Gastrocnemius medialis (tissue), 4 donors: ENCODE measurements at places on chromosomes 11 and 22. TPM values are rescaled to one million over a fixed set of nuclear protein-coding genes. Genes with fewer than 3 reads are reported as not detected.

TRIM29 gene
- not detected for total RNA-seq

DNA sequence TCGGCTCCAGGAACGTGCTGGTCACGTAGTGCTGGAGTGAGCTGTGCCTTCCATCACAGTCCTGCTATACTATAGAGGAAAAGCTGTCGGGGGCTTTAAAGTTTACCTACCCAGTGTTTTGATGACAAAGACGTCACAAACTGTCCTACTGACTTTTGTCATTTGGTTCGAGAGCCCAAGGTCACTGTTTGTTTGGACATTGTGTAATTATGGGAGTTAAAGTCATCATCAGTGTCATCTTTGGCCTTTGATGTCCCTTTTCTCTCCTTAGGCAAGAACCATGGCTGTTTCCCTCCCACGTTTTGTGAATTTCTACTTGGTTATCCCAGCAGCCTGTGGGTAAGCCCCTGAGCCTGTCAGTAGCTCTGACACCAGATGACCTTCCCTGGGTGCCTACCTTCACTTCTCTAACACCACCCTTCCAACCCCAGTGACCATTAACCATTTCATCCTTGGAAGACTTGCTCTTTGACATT, 59.3 kb downstream of the SLC1A2 start:
- no peak for DNase-seq
- H3K4me3 ChIP-seq, result no peak overlapping the region
- no peaks in the 10 kb centered on the region for H3K36me3 ChIP-seq
- peak overlapping the region; percentile 51 for H3K27ac ChIP-seq
- H3K4me1 ChIP-seq, result peaks cover 30% of the 10 kb centered on the region

- DNase-seq, result no peak
- H3K27me3 ChIP-seq, result no peaks in the 10 kb centered on the region
- H3K4me1 ChIP-seq, result peaks cover 29% of the 10 kb centered on the region
- no peaks in the 10 kb centered on the region for H3K36me3 ChIP-seq
Observed at GRCh38 chr22:40533712-40534378, 102.7 kb downstream of the MRTFA start.

MMP8 gene
- total RNA-seq, result 0.24 TPM

KCNE3 gene
- 0.85 TPM for total RNA-seq

CHRDL2 gene
- not detected for total RNA-seq

CATSPER1 gene
- not detected for total RNA-seq

- DNase-seq, result no peak
- peak overlapping the region; percentile 72 for H3K4me3 ChIP-seq
- no peaks in the 10 kb centered on the region for H3K27me3 ChIP-seq
Observed at GRCh38 chr11:75582895-75583717, 21.1 kb downstream of the SERPINH1 start.

- no peaks in the 10 kb centered on the region for H3K4me1 ChIP-seq
- no peak overlapping the region for H3K27ac ChIP-seq
- DNase-seq, result peak; percentile 35
- H3K27me3 ChIP-seq, result no peaks in the 10 kb centered on the region
- no peaks in the 10 kb centered on the region for H3K36me3 ChIP-seq
Observed at GRCh38 chr22:27488456-27489177, 312.9 kb downstream of the MN1 start.

- no peaks in the 10 kb centered on the region for H3K36me3 ChIP-seq
- no peaks in the 10 kb centered on the region for H3K27me3 ChIP-seq
- H3K27ac ChIP-seq, result no peak overlapping the region
- DNase-seq, result no peak
- H3K4me3 ChIP-seq, result peak overlapping the region; percentile 67
Observed at GRCh38 chr11:107591378-107592230, 657 bp downstream of the ELMOD1 start.

PTPN5 gene
- 0.15 TPM for total RNA-seq

GRCh38 chr22:24965822-24966626, 13.5 kb downstream of the KIAA1671 start:
- no peak overlapping the region for H3K4me3 ChIP-seq
- H3K27ac ChIP-seq, result peak overlapping the region; percentile 78

- no peaks in the 10 kb centered on the region for H3K27me3 ChIP-seq
- no peak for DNase-seq
- no peaks in the 10 kb centered on the region for H3K36me3 ChIP-seq
- H3K27ac ChIP-seq, result no peak overlapping the region
- H3K4me1 ChIP-seq, result peaks cover 6% of the 10 kb centered on the region
- H3K4me3 ChIP-seq, result no peak overlapping the region
Observed at GRCh38 chr11:33063326-33063881, 24.0 kb downstream of the TCP11L1 start.

GRIK4 gene
- total RNA-seq, result not detected

DNA sequence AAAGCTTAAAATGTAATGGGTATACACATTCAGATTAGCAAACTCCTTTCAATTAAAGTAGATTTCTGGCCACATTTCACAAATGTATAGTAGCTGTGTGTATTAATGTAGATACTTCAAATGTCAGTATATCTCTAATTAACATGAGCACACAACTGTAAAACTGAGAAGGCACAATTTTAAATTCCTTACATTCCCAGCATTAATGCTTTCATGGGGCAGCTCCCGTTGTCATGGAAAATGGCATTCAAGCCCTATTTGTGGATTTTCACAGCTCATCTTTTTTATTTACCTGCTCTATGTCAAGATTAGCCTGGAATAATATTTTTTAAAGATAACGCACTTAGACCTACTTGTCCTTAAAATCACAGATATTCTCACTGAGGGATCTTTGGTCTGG, 113.6 kb upstream of the SOX6 start:
- H3K27ac ChIP-seq, result peak overlapping the region; percentile 62
- no peaks in the 10 kb centered on the region for H3K36me3 ChIP-seq
- H3K4me3 ChIP-seq, result no peak overlapping the region
- H3K27me3 ChIP-seq, result no peaks in the 10 kb centered on the region
- DNase-seq, result no peak

IL10RA gene
- total RNA-seq, result 2.1 TPM

FAM111A gene
- 2.0 TPM for total RNA-seq

GRCh38 chr11:36703055-36703404, 105.0 kb upstream of the RAG2 start:
- H3K36me3 ChIP-seq, result no peaks in the 10 kb centered on the region
- no peak for DNase-seq
- H3K4me3 ChIP-seq, result no peak overlapping the region
- no peaks in the 10 kb centered on the region for H3K27me3 ChIP-seq
- no peaks in the 10 kb centered on the region for H3K4me1 ChIP-seq

- DNase-seq, result no peak
- H3K27me3 ChIP-seq, result peaks cover 28% of the 10 kb centered on the region
- no peaks in the 10 kb centered on the region for H3K4me1 ChIP-seq
- H3K4me3 ChIP-seq, result no peak overlapping the region
- no peak overlapping the region for H3K27ac ChIP-seq
- no peaks in the 10 kb centered on the region for H3K36me3 ChIP-seq
Observed at GRCh38 chr11:69909561-69910518, 90.6 kb upstream of the FGF3 start.

KCNC1 gene
- 0.03 TPM for total RNA-seq

ZNF214 gene
- total RNA-seq, result 0.92 TPM

DNA sequence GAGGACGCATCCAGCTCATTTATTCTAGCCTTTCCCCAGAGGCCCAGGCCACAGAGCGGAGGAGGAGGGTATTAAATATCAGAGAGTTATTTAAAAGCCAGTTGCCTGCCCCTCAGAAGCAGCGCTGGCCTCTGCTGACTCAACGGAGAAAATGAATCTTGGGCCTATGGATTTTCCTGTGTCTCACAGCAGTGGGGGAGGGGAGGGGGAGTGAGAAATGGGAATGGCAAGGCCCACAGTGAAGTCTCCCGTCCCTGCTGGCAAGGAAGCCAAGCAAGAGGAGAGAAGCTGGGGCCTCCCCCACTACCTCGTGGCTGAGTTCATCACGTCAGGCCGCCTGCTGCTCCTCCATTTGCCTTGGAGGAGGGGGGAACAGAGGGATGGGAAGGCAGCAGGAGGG, 4.5 kb upstream of the TPBGL start:
- no peaks in the 10 kb centered on the region for H3K36me3 ChIP-seq
- H3K27ac ChIP-seq, result no peak overlapping the region
- H3K4me1 ChIP-seq, result peaks cover 6% of the 10 kb centered on the region

SEPTIN3 gene
- total RNA-seq, result 0.18 TPM

SLC7A4 gene
- not detected for total RNA-seq

GRCh38 chr22:45649809-45650208, 21.8 kb upstream of the ATXN10 start:
- H3K27me3 ChIP-seq, result peaks cover 3% of the 10 kb centered on the region
- H3K36me3 ChIP-seq, result no peaks in the 10 kb centered on the region
- no peak overlapping the region for H3K27ac ChIP-seq
- H3K4me1 ChIP-seq, result no peaks in the 10 kb centered on the region
- no peak for DNase-seq

DNA sequence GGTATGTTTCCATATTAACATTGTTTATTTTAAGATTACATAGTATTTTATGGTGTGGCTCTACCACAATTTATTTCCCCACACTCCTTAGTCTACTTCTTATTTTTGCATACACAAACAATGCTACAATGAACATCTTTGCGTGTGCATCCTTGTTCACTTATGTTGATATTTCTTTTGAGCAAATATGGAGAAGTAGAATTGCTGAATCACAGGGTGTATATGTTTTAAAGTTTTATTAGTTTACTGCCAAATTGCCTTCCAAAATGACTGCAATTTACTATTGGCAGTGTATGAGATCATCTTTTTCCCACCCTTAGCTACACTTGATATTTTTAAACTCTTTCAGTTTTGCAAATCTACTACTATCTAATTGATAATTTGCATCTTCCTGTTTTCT, 38.7 kb upstream of the FAR1 start:
- H3K27ac ChIP-seq, result no peak overlapping the region
- H3K4me1 ChIP-seq, result no peaks in the 10 kb centered on the region
- no peak for DNase-seq
- H3K27me3 ChIP-seq, result no peaks in the 10 kb centered on the region
- H3K36me3 ChIP-seq, result no peaks in the 10 kb centered on the region

TSSK2 gene
- total RNA-seq, result 0.19 TPM

DNA sequence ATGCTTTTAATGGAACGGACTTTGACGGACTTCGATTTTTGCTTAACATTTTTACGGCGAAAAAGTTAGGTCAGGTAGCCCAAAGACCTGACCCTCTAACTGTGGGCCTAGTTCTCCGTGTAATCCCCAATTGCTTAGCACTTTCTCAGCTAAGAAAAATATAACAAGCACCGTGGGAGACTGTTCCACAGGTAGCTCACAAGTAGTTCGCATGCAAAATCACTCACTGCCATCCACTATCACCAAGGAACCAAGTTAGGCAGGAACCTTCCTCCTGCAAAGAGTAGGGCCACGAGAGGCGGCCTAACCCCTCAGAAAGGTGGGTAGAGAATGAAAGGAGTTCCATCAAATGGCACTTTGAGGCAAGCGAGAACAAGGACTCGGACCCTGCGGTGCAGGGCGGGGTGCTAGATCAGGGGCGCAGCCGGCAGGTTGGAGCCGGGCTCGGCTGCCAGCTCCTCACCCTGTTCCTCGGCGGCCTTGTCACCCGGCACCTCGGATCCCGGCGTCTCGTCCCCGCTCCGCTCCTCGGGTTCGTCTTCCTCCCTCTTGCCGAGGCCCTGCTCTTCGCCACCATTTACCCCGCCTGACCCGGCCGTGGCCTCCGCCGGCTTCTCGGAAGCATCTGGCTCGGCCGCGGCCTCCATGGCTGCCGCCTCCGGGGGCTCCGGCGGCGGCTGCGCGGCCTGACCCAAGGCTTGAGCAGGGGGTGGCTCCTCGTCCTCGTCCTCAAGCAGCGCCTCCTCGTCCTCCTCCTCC, 922 bp downstream of the HNRNPUL2 start:
- no peaks in the 10 kb centered on the region for H3K27me3 ChIP-seq
- no peak for DNase-seq
- H3K4me1 ChIP-seq, result peaks cover 44% of the 10 kb centered on the region
- peak overlapping the region; percentile 79 for H3K4me3 ChIP-seq
- H3K27ac ChIP-seq, result peak overlapping the region; percentile 88

- H3K4me3 ChIP-seq, result peak overlapping the region; percentile 90
- peaks cover 29% of the 10 kb centered on the region for H3K4me1 ChIP-seq
- H3K27ac ChIP-seq, result peak overlapping the region; percentile 95
- DNase-seq, result peak; percentile 30
- no peaks in the 10 kb centered on the region for H3K27me3 ChIP-seq
- no peaks in the 10 kb centered on the region for H3K36me3 ChIP-seq
Observed at GRCh38 chr22:27918341-27919221, 475 bp downstream of the PITPNB start.

DNA sequence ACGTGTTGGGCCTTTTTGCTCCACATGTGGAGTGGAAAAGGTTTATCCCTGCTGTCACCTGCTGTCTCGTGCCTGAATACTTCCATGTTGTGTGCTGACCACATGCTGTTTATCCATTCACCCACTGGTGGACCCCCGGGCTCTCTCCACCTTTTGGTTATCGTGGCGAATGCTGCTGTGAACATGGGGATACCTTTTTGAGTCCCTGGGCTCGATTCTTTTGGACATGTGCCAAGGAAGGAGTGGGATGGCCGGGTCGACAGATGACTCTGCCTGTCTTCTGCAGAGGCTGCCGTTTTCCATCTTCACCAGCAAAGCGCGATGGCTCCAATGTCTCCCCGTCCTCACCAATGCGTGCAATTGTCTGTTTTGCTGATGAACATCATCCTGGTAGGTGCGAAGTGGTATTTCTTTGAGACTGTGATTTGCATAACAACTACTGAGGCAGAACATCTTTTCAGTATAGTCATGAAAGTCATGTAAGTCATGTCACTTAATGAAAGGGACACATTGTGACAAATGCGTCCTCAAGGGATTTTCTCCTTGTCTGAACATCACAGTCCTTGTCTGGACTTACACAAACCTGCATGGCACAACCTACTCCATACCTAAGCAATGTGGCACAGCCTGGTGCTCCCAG, 758.7 kb downstream of the BRD1 start:
- no peaks in the 10 kb centered on the region for H3K36me3 ChIP-seq
- no peak overlapping the region for H3K27ac ChIP-seq
- DNase-seq, result no peak
- no peak overlapping the region for H3K4me3 ChIP-seq
- H3K27me3 ChIP-seq, result no peaks in the 10 kb centered on the region

TYR gene
- total RNA-seq, result not detected

GRCh38 chr11:118099838-118100556, 13.2 kb upstream of the SMIM35 start:
- H3K36me3 ChIP-seq, result no peaks in the 10 kb centered on the region
- DNase-seq, result peak; percentile 36
- H3K27me3 ChIP-seq, result no peaks in the 10 kb centered on the region
- no peak overlapping the region for H3K27ac ChIP-seq
- H3K4me1 ChIP-seq, result peaks cover 13% of the 10 kb centered on the region

TSKU gene
- total RNA-seq, result 17.5 TPM

DNA sequence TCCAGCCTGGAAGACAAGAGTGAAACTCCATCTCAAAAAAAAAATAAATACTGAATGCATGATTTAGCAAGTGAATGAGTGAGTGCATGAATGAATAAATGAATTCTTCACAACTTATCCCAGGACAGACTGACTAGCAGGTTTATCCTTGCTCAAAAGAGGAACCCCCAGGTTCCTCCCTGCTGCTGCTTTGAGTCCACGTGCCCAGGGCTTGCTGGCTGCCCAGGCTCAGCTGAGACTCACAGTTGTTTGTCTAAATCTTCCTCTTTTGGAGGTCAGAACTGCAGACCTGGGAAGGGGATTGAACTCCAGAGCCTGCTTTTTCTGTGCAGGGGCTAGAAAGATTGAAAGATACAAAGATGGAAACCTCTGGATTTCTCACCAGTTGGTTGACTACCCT, 117.4 kb upstream of the TMEM45B start:
- H3K27ac ChIP-seq, result no peak overlapping the region
- no peaks in the 10 kb centered on the region for H3K36me3 ChIP-seq
- no peaks in the 10 kb centered on the region for H3K4me1 ChIP-seq
- H3K4me3 ChIP-seq, result no peak overlapping the region
- no peaks in the 10 kb centered on the region for H3K27me3 ChIP-seq
